ENCODE measurements at places on chromosomes 4 and X. TPM values are rescaled to one million over a fixed set of nuclear protein-coding genes. Genes with fewer than 3 reads are reported as not detected.
A peak's percentile ranks its signal among the peaks of the same experiment; 100 is the strongest.

The SAT1 gene
- 582 TPM for total RNA-seq

The GPRASP1 gene
- total RNA-seq: 1.2 TPM

The TKTL2 gene
- 0.09 TPM for total RNA-seq

DNA sequence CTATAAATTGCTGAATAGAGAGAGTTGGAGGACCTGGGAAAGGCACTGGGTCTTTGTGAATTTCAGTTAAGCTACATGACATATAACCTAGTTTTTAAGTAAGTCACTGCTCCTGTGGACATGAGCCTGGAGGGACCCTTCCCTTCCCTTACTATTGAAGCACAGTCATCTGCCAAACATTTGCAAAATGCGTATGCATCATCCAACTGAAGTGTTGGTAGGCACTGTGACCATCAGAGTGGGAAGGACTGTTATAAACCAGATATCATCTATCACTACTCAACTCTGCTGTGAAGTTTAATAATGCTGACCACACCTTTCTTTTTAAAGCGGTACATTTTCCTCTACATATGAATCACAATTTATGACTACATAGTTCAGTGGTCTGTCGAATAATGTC lies 5.2 kb downstream of the GABRA3 start:
- DNase-seq: no peak
- H3K4me3 ChIP-seq: no peak overlapping the region
- H3K4me1 ChIP-seq: no peaks in the 10 kb centered on the region
- H3K27me3 ChIP-seq: no peaks in the 10 kb centered on the region
- no peaks in the 10 kb centered on the region for H3K36me3 ChIP-seq

- no peak overlapping the region for H3K27ac ChIP-seq
- H3K36me3 ChIP-seq: no peaks in the 10 kb centered on the region
- H3K4me3 ChIP-seq: no peak overlapping the region
Observed at GRCh38 chr4:40177591-40177990, 19.2 kb upstream of the RHOH start.

The BEND2 gene
- not detected for total RNA-seq

DNA sequence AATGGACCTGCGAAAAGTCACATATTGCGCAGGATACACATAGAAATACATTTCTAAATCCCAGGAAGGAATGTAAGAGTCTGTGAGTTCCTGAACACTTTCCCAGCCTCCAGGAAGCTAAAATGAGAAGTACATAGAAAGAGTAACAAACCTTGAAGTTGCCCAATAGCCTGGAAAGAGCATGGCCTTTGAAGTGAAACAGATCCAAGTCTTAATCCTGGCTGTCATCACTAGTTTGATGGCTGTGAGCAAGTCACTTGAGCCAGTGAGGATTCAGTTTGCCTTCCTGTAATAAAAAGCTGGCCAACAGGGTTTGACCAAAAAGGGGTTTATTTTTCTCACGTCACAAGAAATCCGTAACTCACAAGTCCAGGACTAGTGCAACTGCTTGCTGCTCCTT lies 69.8 kb downstream of the ARHGEF38 start:
- no peaks in the 10 kb centered on the region for H3K27me3 ChIP-seq
- no peak overlapping the region for H3K27ac ChIP-seq
- no peak overlapping the region for H3K4me3 ChIP-seq
- no peaks in the 10 kb centered on the region for H3K4me1 ChIP-seq
- no peak for DNase-seq

- no peaks in the 10 kb centered on the region for H3K36me3 ChIP-seq
- DNase-seq: no peak
- no peak overlapping the region for H3K4me3 ChIP-seq
- no peaks in the 10 kb centered on the region for H3K27me3 ChIP-seq
Observed at GRCh38 chr4:83387012-83387411, 52.4 kb upstream of the HPSE start.

The SLC7A11 gene
- total RNA-seq: 1.5 TPM

DNA sequence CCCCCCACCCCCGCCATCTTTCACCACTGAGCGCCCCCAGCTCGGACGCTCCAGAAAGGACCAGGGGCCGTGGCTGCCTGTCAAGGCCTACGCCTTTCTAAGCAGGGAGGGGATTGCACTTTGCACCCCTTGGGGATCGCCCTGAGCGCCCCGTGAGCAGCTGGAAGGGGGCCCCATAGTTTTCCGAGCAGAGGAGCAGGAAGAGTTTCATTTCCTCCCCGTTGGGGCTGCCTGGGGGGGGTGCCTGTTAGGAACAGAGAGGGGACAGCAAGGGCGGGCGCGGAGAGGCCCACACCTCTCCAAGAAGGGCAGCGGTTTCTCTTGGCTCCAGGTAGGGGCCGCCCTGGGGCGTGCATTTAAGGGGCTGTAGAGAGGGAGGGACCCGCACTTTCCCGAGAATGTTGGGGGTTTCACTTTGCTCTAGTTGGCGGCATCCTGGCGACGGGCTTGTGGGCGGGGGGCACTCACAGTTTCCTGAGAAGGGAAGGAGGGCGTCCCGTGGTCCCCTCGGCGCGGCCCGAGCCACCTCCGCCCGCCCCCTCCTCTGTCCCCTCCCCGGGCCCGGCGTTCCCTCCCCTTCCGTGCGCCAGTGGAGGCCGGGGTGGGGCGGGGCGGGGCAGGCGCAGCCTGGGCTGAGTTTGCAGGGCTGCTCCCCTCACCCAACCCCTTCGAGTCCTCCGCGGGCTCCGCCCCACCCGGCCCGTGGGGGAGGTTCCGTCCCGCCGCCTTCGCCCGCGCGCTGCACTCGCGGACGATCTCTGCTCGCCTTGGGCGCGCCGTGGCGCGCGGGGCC lies 82.3 kb upstream of the CD99 start:
- H3K27ac ChIP-seq: peak overlapping the region; percentile 91
- peaks cover 46% of the 10 kb centered on the region for H3K4me1 ChIP-seq
- DNase-seq: no peak
- H3K27me3 ChIP-seq: no peaks in the 10 kb centered on the region
- peak overlapping the region; percentile 93 for H3K4me3 ChIP-seq
- H3K36me3 ChIP-seq: no peaks in the 10 kb centered on the region

The TENM3 gene
- 1.7 TPM for total RNA-seq

The RIBC1 gene
- 1.1 TPM for total RNA-seq

GRCh38 chrX:151762802-151763201 lies 28.3 kb downstream of the CNGA2 start:
- no peaks in the 10 kb centered on the region for H3K27me3 ChIP-seq
- no peak overlapping the region for H3K27ac ChIP-seq
- no peaks in the 10 kb centered on the region for H3K36me3 ChIP-seq
- no peak for DNase-seq
- no peak overlapping the region for H3K4me3 ChIP-seq

Data from esophagus squamous epithelium (tissue), 5 donors.